ENCODE measurements at places on chromosomes 11 and 22.

GRCh38 chr11:37409124-37409523 is 811.1 kb upstream of the RAG2 start:
- DNase-seq = no peak

- DNase-seq = no peak
Measured at GRCh38 chr22:49331878-49332277, 495.8 kb downstream of the BRD1 start.

DNA sequence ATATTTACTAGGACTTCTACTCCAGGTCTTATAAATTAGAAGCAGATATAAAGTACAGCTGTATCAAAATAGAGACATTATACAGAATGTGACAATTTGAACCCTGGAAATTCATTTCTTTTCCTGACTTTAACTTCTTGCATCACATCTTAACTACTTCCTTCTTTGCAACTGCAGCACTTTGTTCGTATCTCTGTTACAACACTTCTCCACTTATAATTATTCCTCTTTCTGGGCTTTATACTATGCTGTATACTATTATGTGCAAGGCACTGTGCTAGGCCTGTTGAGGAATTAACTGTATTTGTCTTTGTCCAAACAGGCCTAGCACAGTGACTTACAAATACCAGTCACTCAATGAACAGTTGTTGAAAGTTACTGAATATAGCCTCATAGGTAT is 1.8 kb upstream of the SLC36A4 start:
- no peak for DNase-seq

DNA sequence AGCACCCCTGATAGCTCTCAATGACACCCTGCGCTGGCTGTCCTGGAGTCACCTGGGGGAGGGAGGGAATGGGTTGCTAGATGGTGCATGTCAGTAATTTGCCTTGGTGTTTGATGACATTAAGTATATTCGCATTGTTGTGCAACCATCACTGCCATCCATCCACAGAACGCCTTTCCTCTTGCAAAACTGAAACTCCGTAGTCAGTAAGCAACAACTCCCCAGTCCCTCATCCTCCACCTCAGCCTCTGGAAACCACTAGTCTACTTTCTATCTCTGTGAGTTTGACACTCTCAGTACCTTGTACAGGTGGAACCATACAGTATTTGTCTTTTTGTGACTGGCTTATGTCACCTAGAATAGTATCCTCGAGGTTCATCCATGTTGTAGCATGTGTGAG is 62.6 kb downstream of the PKNOX2 start:
- no peak for DNase-seq

DNA sequence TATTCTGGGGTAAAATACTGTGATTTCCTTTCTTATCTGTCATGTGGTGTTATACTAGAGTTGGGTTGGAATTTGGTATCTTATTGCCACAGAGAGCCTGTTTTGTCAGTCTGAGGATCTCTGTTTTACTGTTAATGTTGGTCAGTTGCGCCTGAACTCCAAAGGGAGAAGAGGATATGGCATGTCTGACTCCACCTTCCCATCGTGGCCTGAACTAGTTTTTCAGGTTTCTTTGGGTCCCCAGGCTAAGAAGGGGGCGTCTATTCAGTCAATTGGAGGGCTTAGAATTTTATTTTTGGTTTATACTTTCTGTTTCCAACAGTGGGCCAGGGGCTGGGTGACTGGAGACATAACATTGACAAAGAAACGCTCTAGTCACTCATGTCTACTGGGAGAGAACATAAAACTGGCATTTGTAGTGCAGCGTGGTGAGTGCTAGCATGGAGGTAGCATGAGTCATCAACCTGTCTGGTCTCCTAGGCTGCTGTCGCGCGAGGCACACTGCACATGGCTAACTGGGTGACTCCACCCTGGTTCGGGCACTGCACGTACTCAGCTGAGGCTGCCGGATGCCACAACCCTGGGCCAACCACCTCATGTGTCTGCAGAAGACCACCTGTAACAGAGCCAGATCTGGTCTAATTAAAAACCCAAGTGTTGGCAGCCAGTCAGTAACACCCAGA is 120.1 kb upstream of the OR9Q1 start:
- DNase-seq = peak; percentile 25

DNA sequence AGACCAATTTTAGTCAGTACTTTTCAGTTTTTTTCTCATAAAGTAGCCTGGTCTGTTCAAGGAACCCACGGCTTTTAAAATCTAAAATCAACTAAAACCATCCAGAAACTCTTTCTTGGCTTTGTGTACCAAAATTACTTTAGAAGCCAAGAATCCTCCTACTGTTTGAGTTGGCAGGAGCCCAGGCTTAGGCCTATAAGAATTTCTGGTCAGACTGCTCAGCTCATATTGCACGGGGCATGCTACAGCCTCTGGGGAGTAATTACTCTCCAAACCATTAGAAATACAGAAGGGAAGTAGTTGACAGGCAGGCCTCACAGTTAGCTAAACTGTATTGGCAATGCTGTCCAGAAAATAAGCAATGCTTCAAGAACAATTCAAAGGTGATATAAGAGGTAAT is 1862.9 kb upstream of the RAG2 start:
- DNase-seq = no peak

DNA sequence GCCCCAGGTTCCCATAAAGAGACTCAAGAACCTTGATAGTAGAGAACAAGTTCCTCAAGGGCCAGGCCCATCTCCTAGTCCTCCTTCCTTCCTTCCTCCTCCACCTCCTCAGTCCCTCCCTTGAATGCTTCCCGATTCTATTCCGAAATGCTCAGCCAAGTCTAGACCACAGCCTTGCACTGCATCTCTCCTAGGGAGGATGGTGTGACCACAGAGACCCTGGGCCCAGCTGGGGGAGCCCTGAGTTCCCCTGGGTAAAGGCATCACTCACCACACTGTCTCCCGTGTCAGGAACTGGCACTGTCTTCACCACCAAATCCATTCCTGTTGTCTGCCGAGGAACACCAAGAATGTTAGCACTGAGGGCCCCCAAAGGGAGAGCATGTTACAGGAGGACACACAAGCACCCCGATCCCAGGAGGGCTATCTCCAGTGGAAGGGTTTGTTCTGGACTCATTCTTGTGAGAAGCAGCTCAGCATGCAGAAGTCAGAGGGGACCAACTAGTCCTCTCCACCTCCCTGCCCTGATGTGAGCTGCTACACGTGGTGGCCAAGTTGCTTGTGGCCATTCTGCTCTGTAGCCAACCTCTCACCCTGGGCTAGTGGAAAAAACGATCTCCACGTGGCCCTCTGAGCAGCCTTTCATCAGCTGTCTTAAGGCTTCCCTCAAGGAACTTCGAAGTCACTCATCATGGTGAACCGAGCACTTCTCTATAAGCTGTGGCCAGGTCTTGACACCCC is 8.7 kb downstream of the IFT27 start:
- DNase-seq = no peak

DNA sequence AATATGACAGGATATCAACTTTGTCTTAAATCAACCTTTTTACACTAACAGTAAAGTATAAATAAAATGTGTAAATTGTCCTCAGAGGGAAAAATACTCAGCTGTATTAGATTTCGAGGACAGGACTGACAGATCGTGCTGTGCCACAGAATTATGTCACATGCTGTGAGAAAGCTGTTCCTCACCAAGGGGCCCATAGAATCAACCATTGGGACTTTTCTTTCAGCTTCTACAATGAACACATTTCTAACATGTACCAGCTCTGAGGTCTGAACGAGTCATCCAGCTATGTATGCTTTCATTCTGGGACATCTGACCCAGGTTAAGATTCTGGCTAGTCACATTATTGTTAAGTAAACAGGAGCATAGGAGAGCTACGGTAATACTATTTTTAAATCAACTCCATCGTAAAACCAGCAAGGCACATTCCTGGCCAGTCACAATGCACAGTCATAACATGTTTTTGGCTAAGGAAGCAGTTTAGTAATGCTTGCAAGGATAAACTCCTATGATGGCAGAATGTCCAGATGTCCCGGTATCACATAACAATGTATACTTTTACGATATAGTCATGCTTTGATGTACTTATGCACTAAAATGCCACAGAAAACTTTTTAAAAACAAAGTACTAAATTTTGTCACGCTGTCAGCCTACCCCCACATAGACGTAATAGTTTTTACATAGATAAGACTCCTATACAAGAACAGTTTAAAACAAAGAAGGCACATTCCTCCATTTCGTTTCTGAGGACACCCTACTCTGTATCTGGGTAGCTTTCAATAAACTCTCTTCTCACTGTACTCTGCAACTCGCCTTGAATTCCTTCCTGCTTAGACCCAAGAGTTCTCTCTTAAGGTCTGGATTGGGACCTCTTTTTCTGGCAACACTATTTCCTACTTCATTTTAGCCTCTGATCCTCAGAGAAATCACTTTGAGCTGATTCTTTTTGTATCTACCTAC is 27.4 kb downstream of the ZNF214 start:
- no peak for DNase-seq

- no peak for DNase-seq
Measured at GRCh38 chr22:31872209-31872608, 72.1 kb upstream of the YWHAH start.

All from activated CD4-positive, alpha-beta T cell treated with anti-CD3 and anti-CD28 coated beads, Interleukin-10, Interleukin-2, amounts not matched to agents 100 ng/mL and 50 ng/mL, durations not matched to agents 16 hours and 8 hours (primary cell).